Temporal lobe (tissue), 4 donors: ENCODE measurements at places on chromosomes 11 and 22. TPM values are rescaled to one million over a fixed set of nuclear protein-coding genes. Genes with fewer than 3 reads are reported as not detected.

Gene OR51B5
- total RNA-seq = 0.74 TPM

Gene NAALAD2
- 6.4 TPM for total RNA-seq

Gene STK33
- total RNA-seq = 4.2 TPM

Gene ANGPTL5
- 0.25 TPM for total RNA-seq

Gene CBLIF
- total RNA-seq = not detected

Gene LYVE1
- 4.9 TPM for total RNA-seq

Gene OR52N4
- 0.25 TPM for total RNA-seq

Gene RNASEH2C
- 8.1 TPM for total RNA-seq

Gene SHANK3
- 5.9 TPM for total RNA-seq

Gene FOLH1
- 1.7 TPM for total RNA-seq

Gene GNAZ
- 124 TPM for total RNA-seq

Gene GLB1L2
- total RNA-seq = 0.98 TPM

Gene BCL2L13
- 27.0 TPM for total RNA-seq

Gene ST14
- 0.25 TPM for total RNA-seq

Gene MLC1
- 30.5 TPM for total RNA-seq

Gene PATE2
- 0.25 TPM for total RNA-seq

Gene ELMOD1
- 119 TPM for total RNA-seq

Gene MRGPRX3
- total RNA-seq = 0.25 TPM

Gene IGF2
- 14.0 TPM for total RNA-seq

Gene APOA4
- total RNA-seq = not detected

Gene FAM227A
- 4.9 TPM for total RNA-seq

Gene TNRC6B
- 32.9 TPM for total RNA-seq

Gene MN1
- 64.2 TPM for total RNA-seq

Gene PRR33
- not detected for total RNA-seq

Gene FAM76B
- total RNA-seq = 28.5 TPM

Gene SLC17A6
- 6.1 TPM for total RNA-seq

Gene CEND1
- total RNA-seq = 8.6 TPM

Gene ADM2
- under 0.01 TPM for total RNA-seq

Gene OR8A1
- not detected for total RNA-seq

Gene KRTAP5-2
- not detected for total RNA-seq

Gene DEUP1
- total RNA-seq = 0.49 TPM

Gene SPDYC
- not detected for total RNA-seq

Gene CNIH2
- 45.7 TPM for total RNA-seq

Gene MRGPRX4
- not detected for total RNA-seq

Gene MS4A14
- not detected for total RNA-seq
